Iris pigment epithelial cell (primary cell): ENCODE measurements at places on chromosomes 4 and X.

DNA sequence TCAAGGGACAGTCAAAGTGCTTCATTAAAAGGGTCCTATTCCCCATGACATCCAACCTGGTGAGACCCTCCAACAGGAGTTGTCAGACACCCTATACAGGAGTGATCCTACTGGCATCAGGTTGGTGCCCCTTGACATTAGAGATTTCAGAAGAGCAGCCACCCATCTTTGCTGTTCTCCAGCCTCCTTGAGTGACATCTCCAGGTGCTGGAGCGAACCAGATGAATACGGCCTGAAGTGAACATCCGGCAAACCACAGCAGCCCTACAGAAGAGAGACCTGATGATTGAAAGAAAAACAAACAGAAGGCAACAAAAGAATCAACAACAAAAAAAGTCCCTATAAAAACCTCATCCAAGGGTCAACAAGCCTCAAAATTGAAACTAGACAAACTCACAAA lies 146.1 kb upstream of the PBDC1 start:
- DNase-seq, result no peak

DNA sequence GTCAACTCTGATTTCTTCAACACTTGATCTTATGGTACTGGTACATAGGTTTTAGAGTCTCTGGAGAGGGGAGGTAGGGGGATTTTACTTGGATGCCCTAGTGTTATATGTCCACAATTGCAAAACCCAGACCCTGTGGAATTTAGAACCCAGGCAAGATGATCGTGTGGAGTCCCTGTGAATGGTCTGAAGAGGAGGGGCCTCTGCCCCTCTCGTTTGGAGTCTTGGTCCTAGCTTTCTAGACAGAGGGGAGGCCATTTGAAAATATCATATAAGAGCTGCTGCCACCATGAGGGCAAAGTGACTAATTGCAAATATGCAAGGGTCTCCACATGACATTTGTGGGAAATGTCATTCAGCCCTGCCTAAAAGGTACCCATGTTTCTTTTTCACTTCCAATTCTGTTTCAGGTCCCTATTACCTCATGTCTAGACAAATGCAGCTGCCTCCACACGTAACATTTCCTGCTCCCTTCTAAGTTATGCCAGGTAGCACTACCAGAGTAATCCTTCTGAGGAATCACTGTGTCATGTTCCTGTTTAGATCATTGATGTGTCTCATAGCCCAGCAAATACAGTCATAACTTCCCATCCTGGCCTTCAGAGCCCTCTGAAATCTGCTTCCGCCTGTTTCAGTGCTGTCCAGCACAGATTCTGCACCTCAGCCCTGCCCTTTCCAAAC lies 126.8 kb downstream of the KLHL8 start:
- DNase-seq, result peak; percentile 71

- no peak for DNase-seq
Observed at GRCh38 chrX:78957049-78957767, 12.0 kb downstream of the P2RY10 start.

DNA sequence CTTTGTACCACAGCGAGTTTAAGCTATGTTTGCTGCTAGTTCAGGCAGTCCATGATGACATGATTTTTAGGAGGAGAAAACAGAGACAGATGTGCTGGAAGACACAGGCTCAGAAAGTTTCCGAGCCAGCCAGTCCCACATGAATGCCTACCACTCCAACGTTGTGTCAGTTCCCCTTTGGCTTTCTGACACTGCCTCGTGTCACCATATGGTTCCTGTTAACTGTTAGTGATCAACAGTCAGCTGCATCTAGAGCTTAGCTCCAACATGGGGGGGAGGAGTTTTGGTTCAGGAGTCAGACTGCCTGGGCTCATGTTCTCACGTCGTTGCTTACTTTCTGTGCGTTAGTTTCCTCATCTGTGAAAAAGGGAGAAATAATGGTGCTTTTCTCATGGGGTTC lies 343.7 kb downstream of the MID1IP1 start:
- DNase-seq, result no peak

- DNase-seq, result no peak
Observed at GRCh38 chrX:17820100-17820499, 41.0 kb downstream of the RAI2 start.

- peak; percentile 7 for DNase-seq
Observed at GRCh38 chrX:23575281-23575680, 92.0 kb upstream of the PRDX4 start.

- peak; percentile 2 for DNase-seq
Observed at GRCh38 chr4:31682796-31683195, 962.6 kb downstream of the PCDH7 start.

- peak; percentile 95 for DNase-seq
Observed at GRCh38 chr4:151540728-151541388, 131.9 kb downstream of the FHIP1A start.

DNA sequence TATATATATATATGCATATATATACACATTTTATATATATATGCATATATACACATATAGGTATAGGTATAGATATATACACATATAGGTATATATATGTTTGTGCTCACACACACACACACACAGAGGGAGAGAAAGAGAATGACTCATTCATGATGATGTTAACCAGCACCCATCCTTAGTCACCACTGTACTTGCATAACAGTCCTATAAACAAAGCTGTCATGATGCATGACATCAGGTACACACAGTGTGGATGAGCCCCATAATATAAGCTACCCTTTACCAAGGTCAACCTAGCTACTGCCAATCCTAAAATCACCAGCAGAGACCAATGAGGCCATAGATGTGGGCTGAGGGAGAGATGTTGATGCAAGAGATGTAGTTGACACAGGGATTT lies 1408.0 kb downstream of the RAPGEF2 start:
- peak; percentile 24 for DNase-seq

DNA sequence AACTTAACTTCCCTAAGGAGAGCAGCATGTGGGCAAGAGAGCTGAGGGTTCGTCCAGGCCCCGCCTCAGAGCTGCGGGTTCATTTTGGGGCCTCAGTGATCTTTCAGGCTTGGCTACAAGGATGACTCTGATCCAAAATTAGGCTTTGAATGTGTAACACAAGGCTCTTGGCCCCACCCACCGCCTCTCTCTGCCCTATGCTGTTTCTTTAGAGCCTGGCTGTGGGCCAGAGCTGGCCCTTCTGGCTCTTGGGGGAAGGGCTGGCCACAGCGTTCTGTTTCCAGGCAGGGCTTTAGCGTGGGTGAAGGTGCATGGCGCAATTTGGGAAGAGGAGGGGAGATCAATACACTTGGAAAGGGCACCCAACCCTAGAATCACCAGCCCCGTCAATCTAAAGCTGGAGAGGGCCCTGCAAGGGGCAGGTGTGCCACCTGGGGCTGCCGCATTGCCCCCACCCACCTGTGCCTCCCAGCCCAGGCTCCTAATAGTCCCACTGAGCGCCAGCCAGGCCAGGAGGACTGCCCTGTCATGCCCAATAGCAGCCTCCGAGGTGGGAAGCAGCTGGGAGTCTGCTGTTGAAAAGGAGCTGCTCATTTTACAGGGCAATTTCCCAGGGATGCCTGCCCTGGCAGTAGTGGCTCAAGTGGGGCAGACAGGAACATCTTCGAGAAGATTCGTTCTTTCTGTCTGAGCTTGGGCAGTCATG lies 84.5 kb upstream of the MAML3 start:
- DNase-seq, result peak; percentile 77

- DNase-seq, result no peak
Observed at GRCh38 chr4:9927341-9928007, 93.8 kb downstream of the SLC2A9 start.

GRCh38 chr4:182736207-182736606 lies 181.0 kb downstream of the DCTD start:
- no peak for DNase-seq

DNA sequence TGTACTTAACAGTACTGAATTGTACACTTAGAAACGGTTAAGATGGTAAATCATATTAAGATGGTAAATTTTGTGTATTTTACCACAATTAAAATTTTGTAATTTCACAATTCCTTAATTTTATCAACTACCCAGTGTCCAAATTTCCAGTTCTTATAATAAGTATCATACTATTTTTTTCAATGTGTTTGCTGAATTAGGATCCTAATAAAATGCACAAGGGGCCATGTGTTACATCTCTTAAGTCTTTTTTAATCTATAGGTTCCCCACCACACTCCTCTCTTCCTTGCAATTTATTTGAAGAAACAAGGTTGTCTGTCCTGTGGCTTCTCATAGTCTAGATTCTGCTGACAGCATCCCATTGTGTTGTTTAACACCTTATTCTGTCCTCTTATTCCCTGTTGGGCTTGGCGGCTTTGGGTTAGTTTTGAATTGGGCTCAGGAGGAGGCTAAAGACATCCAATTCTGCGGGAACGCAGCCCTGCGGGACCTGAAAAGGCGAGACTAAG lies 533 bp upstream of the SYAP1 start:
- no peak for DNase-seq

GRCh38 chr4:48334236-48334635 lies 7.1 kb upstream of the SLAIN2 start:
- no peak for DNase-seq

DNA sequence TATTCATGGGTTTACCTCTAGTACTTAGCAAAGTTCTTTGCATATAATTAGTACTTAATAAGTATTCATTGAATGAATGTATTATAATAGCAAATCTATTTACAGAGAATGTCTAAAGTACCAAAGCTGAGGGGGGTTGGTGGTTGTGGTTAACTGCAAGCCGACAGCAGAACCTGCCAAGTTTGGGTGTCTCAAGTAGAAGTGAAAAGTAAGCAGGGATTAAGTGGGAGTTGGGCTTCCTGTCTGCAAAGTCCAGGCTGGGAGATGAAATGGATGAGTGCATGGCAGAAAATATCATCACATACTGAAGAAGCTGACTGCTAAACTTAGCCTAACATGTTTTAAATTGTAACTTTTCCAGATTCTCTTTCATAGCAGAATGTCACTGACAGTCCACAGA lies 169.6 kb downstream of the CAMK2D start:
- DNase-seq, result peak; percentile 90

DNA sequence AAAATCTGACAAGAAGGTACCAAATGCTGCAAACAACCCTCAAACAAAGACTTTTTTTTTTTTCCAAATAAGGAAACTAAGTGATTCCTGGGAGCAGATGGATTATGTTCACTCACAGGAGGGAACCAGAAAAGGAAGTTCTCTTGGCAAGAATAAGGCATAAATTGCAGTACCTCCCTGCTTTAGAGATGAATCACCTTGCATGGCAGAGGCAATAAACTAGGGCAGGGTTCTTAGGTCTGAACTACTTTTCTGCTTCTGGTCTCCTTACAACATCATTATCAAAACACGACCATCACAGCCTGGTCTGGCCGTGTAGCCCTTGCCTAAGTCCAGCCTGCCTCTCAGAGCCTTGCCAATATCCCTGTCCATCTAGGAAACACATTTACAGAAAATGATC lies 6.3 kb downstream of the TMEM31 start:
- peak; percentile 78 for DNase-seq

DNA sequence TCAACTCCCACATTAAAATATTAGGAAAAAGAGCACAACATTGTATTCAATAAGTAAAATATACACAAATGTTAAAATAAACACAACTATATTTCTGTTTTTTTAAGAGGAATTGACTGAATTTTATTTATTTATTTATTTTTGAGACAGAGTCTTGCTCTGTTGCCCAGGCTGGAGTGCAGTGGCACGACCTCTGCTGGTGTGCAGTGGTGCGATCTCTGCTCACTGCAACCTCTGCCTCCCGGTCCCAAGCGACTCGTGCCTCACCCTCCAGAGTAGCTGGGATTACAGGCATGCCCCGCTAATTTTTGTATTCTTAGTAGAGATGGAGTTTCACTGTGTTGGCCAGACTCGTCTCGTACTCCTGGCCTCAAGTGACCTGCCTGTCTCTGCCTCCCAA lies 31.4 kb downstream of the TEX13A start:
- DNase-seq, result no peak

DNA sequence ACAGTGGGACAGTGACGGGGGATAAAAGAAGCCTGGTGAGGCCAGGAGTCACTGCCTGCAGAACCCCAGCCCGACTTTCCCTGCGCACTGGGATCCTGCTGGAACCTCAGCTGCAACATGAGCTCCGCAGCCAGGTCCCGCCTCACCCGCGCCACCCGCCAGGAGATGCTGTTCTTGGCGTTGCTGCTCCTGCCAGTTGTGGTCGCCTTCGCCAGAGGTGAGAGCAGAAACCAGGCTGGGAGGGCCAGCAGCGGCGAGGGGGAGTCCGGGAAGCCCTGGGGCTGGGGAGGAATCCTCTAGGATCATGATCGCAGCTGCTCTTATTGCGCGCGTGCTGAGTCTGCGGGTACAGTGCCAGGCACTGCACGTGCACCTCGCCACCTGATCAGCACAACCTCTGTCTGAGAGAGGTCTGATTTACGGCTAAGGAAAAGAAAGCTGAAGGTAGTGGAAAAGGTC lies at the start of gene PF4V1:
Gene PF4V1, plus strand, starts transcription at position 51 of the 459 bp plus-strand sequence. Its CDS starts 67 bp downstream, at position 118.
- DNase-seq, result no peak

DNA sequence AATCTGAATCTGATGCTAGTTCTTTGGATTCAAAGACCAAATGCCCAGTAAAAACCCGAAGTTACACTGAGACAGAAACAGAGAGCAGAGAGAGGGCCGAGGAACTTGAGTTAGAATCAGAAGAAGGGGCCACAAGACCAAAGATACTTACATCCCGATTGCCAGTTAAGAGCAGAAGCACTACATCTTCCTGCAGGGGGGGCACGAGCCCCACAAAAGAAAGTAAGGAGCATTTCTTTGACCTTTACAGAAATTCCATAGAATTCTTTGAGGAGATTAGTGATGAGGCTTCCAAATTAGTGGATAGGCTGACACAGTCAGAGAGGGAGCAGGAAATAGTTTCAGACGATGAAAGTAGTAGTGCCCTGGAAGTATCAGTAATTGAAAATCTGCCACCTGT lies 309.3 kb downstream of the ANK2 start:
- DNase-seq, result peak; percentile 14

DNA sequence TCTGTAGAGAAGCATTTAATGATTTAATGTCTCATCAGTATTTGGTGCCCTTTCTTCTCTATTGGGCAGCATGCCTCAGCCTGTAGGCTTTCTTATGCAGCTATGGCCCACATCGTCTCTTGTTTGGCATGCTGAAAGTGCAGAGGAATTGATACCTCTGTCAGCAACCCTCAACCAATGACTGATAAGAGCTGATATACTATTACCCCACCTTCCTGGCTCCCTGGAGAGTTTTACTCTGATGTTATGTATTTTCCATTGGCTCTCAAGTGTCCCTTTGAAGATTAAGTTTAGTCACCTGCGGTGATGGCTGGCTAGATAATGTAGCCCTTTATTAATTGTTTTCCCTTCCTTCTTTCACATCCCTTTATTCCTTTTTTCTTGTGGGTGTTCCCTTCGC lies 41.2 kb upstream of the PDHA2 start:
- no peak for DNase-seq

GRCh38 chrX:31213941-31214340 lies 142.1 kb upstream of the FTHL17 start:
- DNase-seq, result peak; percentile 24

GRCh38 chrX:131477498-131477897 lies 66.4 kb upstream of the OR13H1 start:
- DNase-seq, result no peak
